ENCODE measurements at places on chromosomes 12 and 14.

GRCh38 chr12:29709054-29709453 is 74.7 kb downstream of the TMTC1 start:
- DNase-seq, result no peak

- no peak for DNase-seq
These were observed 7.2 kb downstream of the DMAC2L start for GRCh38 chr14:50319293-50319692.

GRCh38 chr12:10771132-10771733 is 31.2 kb downstream of the TAS2R7 start:
- DNase-seq, result no peak

- DNase-seq, result no peak
These were observed 3.9 kb downstream of the BLTP3B start for GRCh38 chr12:100138803-100139098.

GRCh38 chr12:71125949-71126348 is 31.9 kb downstream of the TSPAN8 start:
- no peak for DNase-seq

- no peak for DNase-seq
These were observed 326.8 kb downstream of the PDZRN4 start for GRCh38 chr12:41514907-41515306.

DNA sequence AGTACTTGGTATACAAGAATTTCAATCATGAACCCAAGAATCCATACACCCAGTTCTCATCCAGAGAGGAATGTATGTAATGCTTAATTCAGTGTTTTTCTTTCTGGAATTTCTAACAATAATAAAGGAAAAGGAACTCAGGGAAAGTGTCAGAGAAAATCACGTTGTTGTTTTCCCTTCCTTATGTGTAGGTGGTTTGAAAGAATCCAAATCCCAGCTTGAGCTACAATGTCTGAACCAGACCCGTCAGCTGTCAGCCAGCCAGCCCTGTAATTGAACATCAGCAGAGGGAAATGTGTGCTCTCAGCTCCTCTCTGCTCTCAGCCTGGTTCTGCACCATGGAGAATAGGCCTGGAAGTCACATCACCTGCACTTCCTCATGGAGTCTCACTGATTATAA is 126.5 kb downstream of the TMEM30B start:
- no peak for DNase-seq

DNA sequence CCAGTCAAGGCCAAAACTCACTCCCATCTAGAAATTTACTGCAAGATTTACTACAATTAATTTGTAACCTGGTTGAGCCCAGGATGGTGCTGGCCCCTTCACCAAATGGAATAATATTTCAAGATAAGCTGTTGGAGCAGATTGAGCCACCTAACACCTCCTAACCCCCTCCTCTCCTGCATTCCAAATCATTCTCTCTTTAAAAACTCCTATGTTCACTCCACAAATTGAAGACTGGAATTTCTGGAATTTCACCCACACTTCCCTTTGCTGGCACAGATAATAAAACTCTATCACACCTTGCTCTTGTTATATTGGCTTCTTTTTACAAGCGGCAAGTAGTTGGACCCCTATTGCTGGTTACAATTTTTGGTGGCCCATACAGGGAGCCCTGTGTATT is 41.7 kb downstream of the MIS18BP1 start:
- DNase-seq, result no peak

DNA sequence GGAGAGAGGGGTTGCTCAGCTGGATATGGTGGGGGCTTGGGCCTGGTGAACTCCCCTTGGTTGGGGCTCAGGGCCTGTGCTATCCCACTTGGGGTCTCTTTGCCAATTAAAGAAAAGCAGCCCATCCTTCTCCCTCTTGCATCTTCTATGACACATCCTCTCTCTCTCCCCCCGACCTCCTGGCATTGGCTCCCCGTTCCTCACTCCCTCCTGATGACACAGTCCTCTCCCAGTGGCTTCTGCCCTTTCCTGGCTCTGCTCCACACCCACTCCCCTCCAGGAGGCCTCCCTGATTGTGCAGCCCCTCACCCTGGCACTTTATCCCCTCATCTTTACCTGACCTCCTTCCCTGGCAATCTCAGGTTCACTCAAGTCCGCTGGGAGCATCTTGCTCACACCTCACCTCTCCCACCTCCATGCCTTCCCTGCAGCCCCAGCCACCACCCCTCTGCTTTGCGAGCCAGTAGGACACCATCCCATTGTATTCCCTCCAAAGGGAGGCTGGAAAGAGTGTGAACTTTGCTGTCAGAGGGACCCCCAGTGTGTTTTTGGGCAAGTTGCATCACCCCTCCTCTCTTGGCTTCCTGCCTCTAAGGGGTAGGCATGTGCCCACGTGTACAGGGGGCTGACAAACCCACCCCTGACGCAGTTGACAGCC is 10.7 kb downstream of the KRT80 start:
- no peak for DNase-seq

DNA sequence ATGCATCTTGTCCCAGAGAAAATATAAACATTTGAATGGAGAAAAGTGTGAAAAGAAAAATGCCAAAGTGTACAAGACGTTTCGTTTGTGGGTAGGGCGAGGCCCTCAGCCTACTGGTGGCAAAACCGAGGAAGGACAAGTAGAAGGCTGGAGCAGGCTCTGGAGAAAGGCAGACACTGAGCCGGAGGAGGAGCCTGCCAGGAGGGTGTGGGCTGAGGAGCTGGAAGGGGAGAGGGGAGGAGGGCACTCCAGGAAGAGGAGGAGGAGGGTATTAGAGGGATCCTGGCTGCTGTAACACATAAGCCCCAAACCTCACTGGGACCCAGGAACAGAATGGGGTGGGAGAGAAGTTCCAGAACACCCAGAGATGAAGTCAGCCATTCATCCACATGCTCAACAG is 47.7 kb downstream of the CLMN start:
- no peak for DNase-seq

DNA sequence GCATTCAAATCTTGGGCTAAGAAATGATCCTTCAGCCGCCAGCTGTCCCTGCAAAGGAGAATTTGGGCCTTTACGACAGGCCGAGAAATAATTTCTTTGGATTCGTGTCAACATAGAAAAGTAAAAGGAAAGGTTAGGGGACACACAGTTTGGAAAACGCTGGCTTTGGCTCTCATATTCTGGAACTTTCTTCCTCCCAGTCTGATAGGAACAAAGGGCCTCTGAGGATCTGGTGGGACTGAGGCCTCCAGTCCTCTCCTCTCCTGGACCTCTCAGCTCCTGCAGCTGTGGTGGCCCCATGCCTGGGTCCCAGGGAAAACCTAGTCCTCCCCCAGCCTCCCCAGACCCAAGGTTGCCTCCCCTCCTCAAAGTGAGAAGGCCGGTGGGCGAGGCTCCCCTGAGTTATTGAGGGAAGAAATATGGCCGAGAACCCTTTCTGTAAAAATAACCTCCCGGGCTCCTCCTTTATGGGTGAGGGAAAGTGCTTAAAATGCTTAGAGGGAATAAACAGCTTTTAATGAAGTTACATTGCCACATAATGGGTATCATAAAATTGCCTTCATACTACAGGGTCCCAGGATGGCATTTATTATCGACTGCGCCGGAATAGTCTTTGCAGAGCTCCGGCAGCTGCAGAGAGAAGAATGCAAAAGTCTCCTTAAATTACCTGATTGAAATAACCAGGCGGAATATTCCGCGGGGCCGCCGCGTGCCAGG is 188.3 kb downstream of the PHETA1 start:
- no peak for DNase-seq

GRCh38 chr12:117002051-117002817 is 91.5 kb downstream of the FBXW8 start:
- no peak for DNase-seq
